ENCODE measurements at places on chromosomes 1 and 21.

DNA sequence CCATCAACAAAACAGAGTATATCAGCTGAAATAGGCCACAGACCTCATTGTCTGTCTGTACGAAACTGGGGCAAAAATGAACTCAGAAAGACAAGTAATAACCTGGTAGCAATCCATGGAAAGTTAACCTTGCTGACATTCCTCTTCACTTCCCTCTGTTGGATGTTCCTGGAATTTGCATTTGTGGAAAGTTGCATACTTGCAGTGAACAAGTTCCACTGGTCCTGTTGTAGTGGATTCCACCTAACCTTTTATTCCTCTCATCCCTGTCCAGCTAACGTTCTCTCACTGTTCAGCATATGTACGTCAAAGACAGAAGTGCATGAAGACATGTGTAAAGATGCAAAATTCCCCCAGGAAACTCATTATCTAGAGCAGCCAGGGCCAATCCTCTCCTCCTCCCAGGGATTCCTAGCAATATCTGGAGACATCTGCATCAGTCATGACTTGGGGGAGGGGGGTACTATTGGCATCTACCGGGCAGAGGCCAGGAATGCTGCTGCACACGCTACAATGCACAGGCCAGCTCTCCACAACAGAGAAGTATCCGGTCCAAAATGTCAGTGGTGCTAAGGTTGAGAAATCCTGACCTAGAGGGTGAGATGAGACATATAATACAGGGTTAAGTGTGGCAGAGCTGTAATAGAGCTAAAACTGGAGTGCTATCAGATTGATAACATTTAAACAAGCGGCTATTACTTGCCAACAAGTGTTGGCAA is 8.2 kb downstream of the LPAR3 start:
- no peak for DNase-seq

GRCh38 chr1:160219062-160219929 is 14.1 kb downstream of the PEA15 start:
- DNase-seq: no peak

- DNase-seq: no peak
Measured at GRCh38 chr21:44872649-44873355, 688 bp downstream of the PTTG1IP start.

- DNase-seq: peak; percentile 74
Measured at GRCh38 chr21:44012474-44013379, 618 bp downstream of the TRAPPC10 start.

GRCh38 chr21:17370263-17370662 is 142.6 kb upstream of the CXADR start:
- DNase-seq: no peak

GRCh38 chr1:92993581-92993980 is 32.3 kb upstream of the DIPK1A start:
- DNase-seq: no peak

DNA sequence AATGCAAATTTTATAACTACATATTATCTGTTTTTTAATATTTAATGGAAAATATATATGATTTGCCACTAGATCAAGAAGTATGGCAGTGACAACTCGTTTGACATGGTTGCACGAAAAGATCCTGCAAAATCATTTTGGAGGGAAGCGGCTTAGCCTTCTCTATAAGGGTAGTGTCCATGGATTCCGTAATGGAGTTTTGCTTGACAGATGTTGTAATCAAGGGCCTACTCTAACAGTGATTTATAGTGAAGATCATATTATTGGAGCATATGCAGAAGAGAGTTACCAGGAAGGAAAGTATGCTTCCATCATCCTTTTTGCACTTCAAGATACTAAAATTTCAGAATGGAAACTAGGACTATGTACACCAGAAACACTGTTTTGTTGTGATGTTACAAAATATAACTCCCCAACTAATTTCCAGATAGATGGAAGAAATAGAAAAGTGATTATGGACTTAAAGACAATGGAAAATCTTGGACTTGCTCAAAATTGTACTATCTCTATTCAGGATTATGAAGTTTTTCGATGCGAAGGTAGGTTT is 556 bp downstream of the IFI44 start:
- no peak for DNase-seq

DNA sequence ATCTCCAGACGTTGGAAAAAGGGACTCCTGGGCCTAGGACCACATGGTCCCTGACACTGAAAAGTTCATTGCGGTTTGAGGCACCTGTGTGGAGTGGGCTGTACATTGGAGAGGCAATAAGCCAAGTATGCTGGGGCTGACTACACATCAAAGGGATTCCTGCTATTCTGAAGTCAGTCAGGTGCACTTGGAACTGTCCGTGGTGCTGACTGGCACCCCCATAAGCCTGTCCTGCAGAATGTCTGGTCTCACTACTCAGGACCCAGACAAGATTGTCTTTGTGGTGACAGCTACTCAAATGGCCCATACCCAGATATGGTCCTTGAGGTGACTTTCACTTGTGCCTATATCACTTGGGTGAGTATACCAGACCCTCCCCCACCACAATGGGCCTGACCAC is 150.6 kb downstream of the RWDD3 start:
- DNase-seq: no peak

GRCh38 chr1:241525026-241525425 is 5.5 kb upstream of the FH start:
- DNase-seq: no peak

DNA sequence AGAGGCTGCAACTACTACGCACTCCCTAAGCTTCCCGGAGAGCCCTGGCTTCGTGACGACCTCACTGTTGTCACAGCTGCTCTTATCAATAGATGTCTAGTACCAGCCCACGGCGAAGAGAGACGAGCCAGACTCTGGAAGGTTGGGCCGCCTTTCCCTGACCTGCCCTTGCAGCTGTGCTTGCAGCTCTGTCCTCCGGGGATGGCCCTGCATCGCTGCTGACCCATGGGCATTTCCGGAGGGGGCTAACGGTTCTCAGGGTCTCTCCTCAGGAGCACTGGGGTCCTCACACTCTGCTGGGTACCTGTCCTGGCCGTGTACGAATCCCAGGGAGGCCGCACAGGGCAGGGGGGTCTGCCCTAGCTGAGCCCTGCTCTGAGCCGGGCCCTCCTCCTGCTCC is 93.8 kb upstream of the COL6A1 start:
- no peak for DNase-seq

DNA sequence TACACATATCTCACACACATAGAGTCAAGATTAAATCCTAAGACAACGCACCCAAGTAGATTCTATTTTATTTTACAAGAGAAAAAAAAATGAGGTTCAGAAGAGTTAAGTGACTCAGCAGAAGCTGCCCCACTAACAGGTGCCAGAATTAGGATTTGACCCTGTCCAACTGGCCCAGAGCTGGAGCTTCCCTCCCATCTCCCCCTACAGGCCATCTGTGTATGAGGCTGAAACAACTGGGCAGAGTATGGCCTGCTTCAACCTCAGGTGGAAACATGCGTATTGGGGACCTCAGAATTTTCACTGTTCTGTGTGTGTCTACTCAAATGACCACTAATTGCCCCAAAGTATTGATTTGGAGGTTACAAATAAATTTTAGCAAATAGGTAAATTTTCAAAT is 29.9 kb downstream of the PSMG1 start:
- no peak for DNase-seq

DNA sequence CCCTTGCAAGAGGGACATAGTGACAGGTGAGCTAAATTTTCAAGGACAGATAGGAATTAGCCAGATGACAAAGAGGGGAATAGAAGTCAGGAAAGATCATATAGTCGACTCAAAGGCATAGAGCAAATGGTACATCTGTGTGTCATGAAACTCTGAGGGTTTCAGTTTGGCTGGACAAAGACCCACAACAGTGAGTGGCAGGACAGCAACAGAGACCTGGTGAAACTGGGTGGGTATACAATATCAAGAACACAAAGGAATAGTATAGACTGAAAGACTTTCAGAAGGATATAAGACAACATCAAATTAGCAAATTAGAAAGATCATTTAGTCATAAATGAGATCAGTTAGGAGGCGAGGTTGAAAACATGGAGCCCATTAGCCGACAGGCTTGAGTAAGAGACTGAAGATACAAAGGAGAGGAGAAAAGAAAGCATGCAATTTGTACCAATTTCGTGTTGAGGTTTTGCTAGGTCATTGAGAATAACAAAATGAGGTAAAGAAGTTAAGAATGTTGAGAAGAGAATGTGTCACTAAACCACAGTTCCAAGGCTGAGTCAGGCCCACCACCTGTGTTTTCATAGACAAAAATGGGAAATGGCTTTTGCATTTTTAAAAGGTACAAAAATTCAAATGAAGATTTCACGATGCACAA is 213.8 kb downstream of the HHIPL2 start:
- no peak for DNase-seq

DNA sequence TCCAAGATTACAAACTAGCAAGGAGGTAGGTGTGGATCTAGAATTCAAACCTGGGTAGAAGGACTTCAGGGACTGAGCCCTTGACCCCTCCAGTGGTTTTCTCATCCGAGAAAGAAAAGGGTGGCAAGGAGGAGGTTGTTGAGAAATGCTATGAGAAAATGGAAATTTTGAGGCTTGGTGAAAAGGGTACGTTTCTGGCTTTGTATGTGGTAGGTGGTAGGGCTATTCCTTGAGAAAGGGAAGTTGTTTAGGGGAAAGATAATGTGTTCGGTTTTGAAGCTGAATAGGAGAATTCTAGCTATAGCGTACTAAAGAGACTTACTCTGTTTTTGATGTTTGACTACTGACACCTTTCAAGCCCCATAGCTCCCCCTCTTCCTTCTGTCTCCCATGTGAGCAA is 133.8 kb downstream of the CNIH3 start:
- DNase-seq: no peak

GRCh38 chr1:151741516-151741915 is 20.2 kb downstream of the RIIAD1 start:
- no peak for DNase-seq

DNA sequence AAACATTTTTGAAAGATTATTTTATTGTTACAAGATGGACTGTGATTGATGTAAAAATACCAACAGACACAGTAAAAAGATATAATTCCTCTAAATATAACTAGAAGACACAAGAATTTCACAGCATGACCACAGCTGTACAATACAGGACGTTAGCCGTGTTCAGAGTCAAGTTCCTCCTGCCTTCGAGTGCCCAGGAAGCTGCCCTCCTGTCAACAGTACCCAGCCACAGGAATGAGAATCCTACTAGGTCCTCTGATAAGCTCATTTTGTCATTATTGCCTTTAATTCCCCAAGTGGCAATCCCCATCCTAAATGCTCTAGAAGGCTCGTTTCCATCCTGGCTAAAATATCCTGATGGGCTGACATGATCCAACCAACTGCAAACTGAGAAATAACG is 16.4 kb upstream of the CAPN2 start:
- no peak for DNase-seq

- no peak for DNase-seq
Measured at GRCh38 chr1:197249324-197249723, 18.7 kb upstream of the CRB1 start.

- no peak for DNase-seq
Measured at GRCh38 chr1:100642826-100643225, 76.7 kb upstream of the VCAM1 start.

GRCh38 chr1:82848043-82848442 is 1047.3 kb downstream of the ADGRL2 start:
- no peak for DNase-seq

GRCh38 chr1:230792691-230793462 is 45.7 kb downstream of the CAPN9 start:
- no peak for DNase-seq

DNA sequence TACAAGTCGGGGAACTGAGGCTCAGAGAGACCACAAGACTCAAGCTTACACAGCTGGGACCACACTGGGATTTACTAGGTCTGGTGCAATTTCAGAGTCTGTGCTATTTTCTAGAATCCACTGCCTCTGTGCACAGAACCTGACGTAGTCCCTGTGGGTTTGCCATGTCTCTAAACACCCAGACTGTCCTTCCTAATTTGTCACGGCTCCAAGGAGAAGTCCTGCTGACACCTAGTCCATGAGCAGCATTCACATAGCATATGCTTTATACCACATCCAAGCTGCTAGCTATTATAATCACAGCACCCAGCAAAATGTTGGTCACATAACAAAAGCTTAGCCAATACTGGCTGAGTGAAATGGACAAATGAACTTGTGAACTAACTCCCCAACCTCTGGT is 79.0 kb upstream of the HMGB4 start:
- no peak for DNase-seq

DNA sequence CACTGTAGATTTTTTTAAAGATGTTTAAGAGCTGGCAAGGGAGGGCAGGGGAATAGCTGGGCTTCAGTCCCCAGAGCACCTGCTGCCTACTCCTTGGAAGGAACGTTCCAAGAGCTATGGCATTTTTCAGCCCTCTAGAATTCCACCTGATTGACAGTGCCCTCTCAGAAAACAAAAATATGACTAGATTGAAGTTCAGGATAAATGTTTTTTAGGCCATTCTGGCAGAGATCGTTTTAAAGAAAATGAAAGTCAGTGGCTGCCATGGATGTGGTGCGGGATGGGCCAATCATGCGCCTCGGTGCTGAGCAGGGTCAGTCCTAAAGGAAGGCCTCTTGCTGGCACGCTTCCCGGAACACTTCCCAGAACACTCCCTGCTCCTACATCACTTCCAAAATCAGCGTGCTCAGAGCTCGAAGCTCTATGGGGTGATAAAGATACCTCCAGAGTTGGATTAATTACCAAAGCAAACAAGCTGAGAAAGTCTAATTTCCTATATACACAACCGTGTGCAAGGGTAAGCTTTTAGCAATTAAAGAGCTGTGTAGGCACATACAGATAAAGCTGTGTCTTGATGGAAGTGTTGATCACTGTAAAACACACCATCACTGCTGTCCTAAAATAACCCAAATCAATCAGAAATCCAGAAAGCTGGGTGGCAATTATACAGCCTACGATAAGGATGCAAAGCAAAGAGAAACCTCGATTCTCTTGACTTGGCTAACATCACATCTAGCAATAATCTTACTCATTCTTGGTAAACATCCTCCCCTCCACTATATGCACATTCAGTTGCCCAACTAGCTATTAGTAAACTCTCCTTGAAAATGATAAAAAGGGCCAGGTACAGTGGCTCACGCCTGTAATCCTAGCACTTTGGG is 34.6 kb downstream of the TGFBR3 start:
- no peak for DNase-seq

DNA sequence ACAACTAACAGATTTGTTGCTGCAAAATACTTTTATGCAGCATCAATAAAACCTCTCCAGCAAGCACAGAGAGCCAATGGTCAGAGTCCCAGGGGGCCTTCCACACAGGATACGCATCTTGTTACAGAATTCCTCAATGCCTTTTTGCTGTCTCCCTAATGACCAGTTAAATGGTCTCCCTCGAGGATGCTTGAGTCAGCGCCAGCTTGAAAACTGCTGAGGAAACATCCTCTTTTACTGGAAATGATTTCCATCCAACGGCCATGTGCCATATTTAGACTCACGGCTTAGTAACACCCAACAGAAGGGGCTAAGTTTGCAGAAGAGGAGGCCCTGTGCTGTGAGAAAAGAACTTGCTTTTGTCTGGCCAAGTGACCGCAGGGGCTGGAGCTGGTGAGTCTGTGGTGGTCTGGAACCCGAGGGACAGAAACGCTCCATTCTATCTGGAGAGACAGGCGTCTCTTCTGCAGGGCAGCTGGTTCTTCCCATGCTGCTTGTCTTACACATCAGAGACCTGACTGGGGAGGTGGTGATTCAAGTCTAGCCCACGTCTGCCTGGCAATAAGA is 496.4 kb downstream of the SETD4 start:
- DNase-seq: no peak
